ENCODE measurements at places on chromosomes 2 and 18. TPM values are rescaled to one million over a fixed set of nuclear protein-coding genes. Genes with fewer than 3 reads are reported as not detected.
A peak's percentile ranks its signal among the peaks of the same experiment; 100 is the strongest.

IL1A gene
- 7.8 TPM for total RNA-seq

SDC1 gene
- total RNA-seq, result 0.26 TPM

DNA sequence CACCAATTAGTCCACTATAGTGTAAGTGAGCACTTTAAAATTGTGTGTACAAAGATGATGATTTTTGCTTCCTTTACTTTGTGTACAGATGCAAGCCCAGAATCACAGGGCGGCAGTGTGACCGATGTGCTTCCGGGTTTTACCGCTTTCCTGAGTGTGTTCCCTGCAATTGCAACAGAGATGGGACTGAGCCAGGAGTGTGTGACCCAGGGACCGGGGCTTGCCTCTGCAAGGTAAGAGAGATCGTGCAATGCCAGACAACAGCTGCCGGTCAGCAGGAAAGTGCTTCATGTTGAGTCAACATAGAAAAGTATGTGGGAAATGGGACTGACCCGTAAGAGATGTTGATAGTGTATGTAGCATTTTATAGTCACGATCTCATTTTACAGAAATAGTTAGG is 156.8 kb upstream of the TTC39C start:
- H3K36me3 ChIP-seq, result no peaks in the 10 kb centered on the region
- DNase-seq, result no peak

- no peaks in the 10 kb centered on the region for H3K4me1 ChIP-seq
- no peak overlapping the region for H3K27ac ChIP-seq
- no peaks in the 10 kb centered on the region for H3K27me3 ChIP-seq
- no peak overlapping the region for H3K4me3 ChIP-seq
- no peak for DNase-seq
Observed at GRCh38 chr18:47826157-47827074, 104.0 kb downstream of the SMAD2 start.

- no peak overlapping the region for H3K27ac ChIP-seq
- DNase-seq, result no peak
- no peaks in the 10 kb centered on the region for H3K36me3 ChIP-seq
- H3K4me1 ChIP-seq, result peaks cover 6% of the 10 kb centered on the region
- no peak overlapping the region for H3K4me3 ChIP-seq
- peaks cover 25% of the 10 kb centered on the region for H3K27me3 ChIP-seq
Observed at GRCh38 chr2:150491943-150492342, 4.5 kb upstream of the RND3 start.

DNA sequence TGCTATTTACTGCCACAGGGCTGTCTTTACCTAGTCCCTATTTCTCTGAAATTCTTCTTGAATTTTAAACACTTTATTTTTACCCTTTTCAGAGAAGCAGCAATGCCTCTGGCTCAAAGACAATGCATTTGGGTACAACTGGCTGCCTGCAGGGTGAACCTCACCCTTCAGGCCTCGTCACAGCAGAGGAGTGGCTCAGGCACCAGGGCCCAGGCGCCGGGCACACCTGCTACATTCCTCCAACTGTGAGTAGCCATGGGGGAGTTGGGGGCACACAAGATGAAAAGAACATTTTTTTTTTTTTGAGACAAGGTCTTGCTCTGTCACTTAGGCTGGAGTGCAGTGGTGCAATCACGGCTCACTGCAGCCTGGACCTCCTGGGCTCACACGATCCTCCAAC is 74.9 kb upstream of the KCNE4 start:
- H3K27ac ChIP-seq, result no peak overlapping the region
- H3K4me1 ChIP-seq, result no peaks in the 10 kb centered on the region
- peaks cover 9% of the 10 kb centered on the region for H3K27me3 ChIP-seq
- no peak overlapping the region for H3K4me3 ChIP-seq
- DNase-seq, result no peak

- H3K36me3 ChIP-seq, result no peaks in the 10 kb centered on the region
Observed at GRCh38 chr18:67818432-67818831, 301.9 kb upstream of the DSEL start.

PLEK gene
- 3.2 TPM for total RNA-seq

GALR1 gene
- not detected for total RNA-seq

DNA sequence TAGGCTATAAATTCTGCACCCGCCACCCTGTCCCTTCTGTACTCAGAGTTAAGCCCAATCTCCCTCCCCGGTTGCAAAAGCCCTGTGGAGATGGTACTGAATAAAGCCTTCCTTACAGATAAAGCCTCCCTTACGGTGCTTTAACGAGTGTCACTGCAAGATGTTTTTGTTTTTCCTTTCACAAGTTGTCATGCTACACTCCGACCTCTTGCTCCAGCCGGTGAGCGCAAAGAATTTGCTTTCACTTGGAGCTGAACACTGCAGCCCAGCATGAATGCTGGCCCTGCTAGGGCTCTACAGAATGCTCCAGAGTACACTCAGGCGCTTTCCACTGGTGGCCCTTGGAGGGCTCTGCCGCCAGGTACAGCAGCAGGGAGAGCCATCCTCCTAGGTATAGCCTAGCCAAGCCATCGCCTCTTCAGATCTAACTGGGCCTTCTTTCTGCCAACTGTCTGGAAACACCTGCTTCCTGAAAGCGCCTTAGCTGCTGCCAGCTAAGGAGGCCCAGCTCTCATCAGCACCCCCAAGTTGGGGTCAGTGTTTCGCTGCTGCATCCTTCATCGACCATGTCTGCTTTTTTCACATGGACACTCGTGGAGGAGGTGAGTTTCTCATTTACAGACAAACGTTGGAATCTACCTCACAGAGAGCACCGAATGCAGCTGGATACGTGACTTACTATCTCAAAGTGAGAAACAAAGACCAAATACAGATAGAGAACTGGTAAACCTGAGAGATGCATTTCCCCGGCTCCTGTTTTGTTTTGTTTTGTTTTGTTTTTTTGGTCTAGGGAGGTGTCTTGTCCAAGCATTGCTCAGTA is 13.4 kb upstream of the CREG2 start:
- no peak for DNase-seq
- peaks cover 11% of the 10 kb centered on the region for H3K27me3 ChIP-seq
- no peaks in the 10 kb centered on the region for H3K36me3 ChIP-seq
- peaks cover 7% of the 10 kb centered on the region for H3K4me1 ChIP-seq

FBXO48 gene
- 1.4 TPM for total RNA-seq

ALK gene
- not detected for total RNA-seq

ERMN gene
- 2.1 TPM for total RNA-seq

DNA sequence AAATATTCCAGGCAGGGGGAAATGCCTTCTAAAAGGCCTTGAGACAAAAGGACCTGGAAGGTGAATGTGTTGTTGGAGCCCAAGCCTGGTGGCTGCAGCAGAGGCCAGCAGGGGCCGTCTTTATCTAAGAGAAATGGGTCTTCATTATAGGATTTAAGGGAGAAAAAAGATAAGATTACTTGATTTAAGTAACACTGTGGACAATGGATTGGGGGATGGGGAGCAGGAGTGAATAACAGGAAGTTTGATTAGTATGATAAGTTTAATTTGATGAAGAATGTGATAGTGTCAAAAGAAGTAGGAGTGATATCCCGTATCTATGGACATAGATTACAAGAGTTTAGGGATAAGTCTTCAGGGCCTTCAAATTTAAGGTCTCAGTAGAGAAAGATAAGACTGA is 64.2 kb downstream of the WDR75 start:
- no peaks in the 10 kb centered on the region for H3K4me1 ChIP-seq
- H3K27ac ChIP-seq, result no peak overlapping the region
- H3K36me3 ChIP-seq, result no peaks in the 10 kb centered on the region
- no peaks in the 10 kb centered on the region for H3K27me3 ChIP-seq
- no peak overlapping the region for H3K4me3 ChIP-seq

DNA sequence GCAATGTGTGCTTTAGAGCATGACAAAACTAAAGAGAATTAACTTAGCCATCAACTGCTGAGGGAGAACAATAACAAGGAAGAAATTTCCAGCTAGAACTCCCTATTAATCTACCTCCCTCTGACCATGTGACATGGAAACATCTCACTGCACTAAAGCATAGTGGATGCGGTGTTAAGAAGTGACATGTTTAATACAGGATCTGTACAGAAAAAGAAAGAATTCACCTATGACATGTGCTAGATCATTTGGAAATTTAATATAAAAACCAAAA is 202.3 kb upstream of the KLHL14 start:
- no peak for DNase-seq
- no peak overlapping the region for H3K4me3 ChIP-seq
- no peaks in the 10 kb centered on the region for H3K4me1 ChIP-seq
- no peaks in the 10 kb centered on the region for H3K36me3 ChIP-seq
- no peak overlapping the region for H3K27ac ChIP-seq
- no peaks in the 10 kb centered on the region for H3K27me3 ChIP-seq

- H3K4me3 ChIP-seq, result no peak overlapping the region
- no peaks in the 10 kb centered on the region for H3K4me1 ChIP-seq
Observed at GRCh38 chr2:68879296-68879695, 8.1 kb upstream of the BMP10 start.

DNA sequence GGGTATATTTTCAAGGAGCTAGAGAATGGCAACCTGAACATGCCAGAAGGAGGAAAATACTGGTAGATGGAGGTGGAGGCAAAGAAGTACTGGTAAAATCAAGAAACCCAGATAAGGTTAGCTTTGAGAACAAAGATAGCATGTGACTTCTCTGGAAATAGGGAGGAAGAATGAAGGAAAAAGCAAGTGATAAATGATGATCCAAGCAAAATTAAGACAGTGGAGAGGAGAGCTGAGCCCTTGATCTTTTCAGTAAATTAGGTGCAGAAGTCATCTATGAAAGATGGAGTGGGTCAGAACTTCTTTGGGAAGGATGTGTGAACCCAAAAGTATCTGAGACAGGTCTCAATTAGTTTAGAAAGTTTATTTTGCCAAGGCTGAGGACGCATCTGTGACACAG is 25.7 kb upstream of the AFTPH start:
- no peaks in the 10 kb centered on the region for H3K36me3 ChIP-seq
- peaks cover 32% of the 10 kb centered on the region for H3K27me3 ChIP-seq
- peaks cover 7% of the 10 kb centered on the region for H3K4me1 ChIP-seq
- no peak overlapping the region for H3K4me3 ChIP-seq
- no peak for DNase-seq
- H3K27ac ChIP-seq, result no peak overlapping the region

DNA sequence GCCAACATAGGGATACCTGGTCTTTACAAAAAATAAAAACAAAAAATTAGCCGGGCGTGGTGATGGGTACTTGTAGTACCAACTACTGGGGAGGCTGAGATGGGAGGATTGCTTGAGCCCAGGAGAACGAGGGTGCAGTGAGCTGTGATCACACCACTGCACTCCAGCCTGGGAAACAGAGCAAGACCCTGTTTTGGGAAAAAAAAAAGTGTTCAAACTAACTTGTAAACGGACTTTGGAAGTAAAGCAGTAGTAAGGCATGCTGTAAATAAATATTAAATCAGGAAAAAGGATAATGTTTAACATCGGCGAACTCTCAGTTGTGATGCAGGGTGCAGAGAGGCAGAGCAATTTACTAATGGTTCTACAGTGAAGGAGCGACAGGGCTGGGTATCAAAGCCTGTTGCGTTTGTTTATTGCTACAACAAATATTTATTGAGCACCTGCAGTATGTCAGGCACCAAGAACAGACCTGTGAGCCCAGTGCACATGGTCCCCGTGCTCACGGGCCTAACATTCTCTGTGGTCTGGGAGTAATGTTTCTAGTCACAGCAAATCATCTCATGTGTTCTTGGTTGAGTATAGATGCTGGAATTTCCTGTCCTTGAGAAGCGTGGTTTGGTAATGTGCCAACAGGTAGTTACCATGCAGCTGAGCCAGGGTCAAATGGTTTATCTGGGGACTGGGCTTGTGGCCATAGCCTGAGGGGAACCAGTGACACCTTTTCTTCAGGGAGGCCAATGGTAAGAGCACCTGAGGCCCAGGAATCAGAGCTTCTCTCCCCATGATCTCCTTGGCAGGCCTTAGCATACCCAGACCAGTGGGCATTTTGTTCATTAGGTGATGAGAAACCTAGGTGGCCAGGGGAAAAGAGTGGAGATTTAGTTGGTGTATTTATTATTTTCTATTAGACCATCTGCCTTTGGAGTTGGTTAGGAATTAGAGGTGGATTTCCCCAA is 27.9 kb upstream of the GREB1 start:
- H3K27ac ChIP-seq, result no peak overlapping the region
- H3K4me1 ChIP-seq, result no peaks in the 10 kb centered on the region
- no peaks in the 10 kb centered on the region for H3K36me3 ChIP-seq

ZEB2 gene
- 27.8 TPM for total RNA-seq

GPC1 gene
- 6.2 TPM for total RNA-seq

DNA sequence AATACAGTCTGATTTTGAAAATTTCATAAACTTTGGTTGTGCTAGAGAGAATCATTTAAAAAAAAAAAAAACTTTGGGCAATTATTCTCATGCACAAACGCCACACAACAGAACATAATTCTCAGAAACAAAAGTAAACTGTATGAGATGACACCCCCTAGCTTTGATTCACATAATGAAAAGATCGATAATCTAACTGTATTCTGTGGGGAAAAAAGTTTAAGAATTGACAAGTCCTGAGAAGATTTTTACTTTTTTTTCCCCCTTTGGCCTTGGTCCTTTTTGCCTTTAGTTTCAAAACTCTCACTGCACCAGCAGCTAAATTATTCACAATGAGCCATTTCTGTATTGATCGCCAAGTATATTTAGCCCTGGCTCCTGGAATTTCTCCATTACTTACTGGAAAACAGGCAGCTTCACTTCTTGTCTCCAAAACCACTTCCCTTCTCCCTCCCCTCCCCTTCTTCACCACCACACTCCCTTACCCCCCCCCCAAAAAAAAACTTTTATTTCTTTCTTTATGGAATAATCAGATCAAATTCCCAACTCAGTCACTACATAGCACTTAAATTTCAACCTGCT is 2.0 kb downstream of the IKZF2 start:
- no peak for DNase-seq
- no peak overlapping the region for H3K27ac ChIP-seq
- no peaks in the 10 kb centered on the region for H3K36me3 ChIP-seq
- H3K4me1 ChIP-seq, result peaks cover 31% of the 10 kb centered on the region
- peak overlapping the region; percentile 87 for H3K4me3 ChIP-seq
- peaks cover 42% of the 10 kb centered on the region for H3K27me3 ChIP-seq

DNA sequence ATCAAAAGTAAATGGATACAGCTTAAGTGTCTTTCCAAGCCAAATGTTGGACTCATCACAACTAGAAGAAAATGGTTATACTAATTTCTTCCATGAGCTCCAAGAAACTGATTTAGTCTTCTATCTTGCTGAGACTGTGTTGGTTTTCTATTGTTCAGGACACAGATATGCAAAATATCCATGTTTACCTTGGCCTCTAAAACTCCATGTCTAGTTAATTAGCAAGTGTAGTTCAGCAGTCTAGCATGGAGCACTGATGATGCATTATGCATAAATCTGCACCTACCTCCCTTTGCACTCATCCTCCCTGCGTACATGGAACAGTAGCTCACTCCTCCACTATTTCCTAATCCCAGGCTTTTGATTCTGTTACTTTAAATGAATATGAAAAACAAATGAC is 731.4 kb upstream of the CHAC2 start:
- H3K4me3 ChIP-seq, result no peak overlapping the region
- no peak overlapping the region for H3K27ac ChIP-seq
- DNase-seq, result no peak
- H3K36me3 ChIP-seq, result no peaks in the 10 kb centered on the region
- H3K4me1 ChIP-seq, result no peaks in the 10 kb centered on the region

All from activated T-helper 1 cell treated with anti-CD3 and anti-CD28 coated beads, Interleukin-12 subunit alpha, Interleukin-12 subunit beta, Interleukin-2, Interleukin-4 antibody, amounts not matched to agents 30 ng/mL and 10 ng/mL and 1 ng/mL, durations not matched to agents 14 hours and 24 hours and 36 hours (primary cell).